ENCODE measurements at places on chromosomes 1 and 21.

DNA sequence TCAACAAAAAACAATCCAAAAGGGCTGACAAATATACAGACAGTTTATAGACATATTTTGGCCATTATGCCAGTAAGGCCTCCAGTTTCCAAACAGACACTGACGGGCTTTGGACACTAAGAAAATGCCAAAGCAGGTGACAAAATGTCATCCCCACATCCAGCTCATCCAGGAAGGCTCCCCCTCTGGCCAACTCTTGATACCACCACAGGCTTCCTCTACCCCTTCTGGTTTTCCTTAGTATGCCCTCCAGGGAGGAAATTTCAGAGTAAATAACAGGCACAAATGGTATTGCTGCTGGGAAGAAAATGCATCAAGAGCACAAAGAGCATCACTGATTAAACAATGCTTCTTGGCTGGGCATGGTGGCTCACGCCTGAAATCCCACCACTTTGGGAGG, 225.3 kb downstream of the VAV3 start:
- DNase-seq: no peak

DNA sequence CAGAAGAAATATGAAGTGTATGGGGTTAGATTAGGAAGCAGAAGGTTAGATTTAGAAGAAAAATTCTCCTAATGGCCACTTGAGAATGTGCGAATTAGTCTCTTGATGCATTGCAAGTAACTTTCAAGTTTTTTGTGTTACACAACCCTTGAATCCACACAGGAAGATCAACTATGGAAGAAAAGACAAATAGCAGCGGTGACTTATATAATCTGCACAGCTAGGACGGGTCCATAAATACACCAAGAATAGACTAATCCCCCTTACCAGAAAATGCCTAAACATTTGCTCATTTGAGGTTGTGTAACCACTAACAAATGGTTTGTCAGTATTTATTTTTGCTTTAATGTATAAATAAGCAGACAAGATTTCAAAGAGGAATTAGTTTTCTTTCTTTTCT, 182.6 kb downstream of the TGFB2 start:
- no peak for DNase-seq

GRCh38 chr1:78359666-78360065, 131.1 kb upstream of the PTGFR start:
- no peak for DNase-seq

DNA sequence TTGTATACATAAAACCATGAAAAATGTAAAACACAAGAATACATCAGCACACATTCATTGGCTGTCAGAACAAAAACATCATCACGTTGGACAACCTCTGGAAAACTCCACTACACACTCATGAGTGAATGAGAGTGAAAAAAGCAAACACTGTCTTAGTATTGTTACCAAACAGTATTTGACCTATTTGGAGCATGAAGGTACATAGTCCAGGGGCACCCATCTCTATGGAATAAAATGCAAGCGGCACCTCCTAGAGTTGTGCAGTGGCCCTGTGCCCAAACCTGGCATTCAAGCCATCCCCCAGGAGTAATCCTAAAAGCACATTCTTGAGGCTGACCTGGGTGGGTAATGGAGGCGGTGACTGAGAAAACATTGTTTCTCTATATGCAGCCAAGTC, 67.0 kb upstream of the SOD1 start:
- no peak for DNase-seq

DNA sequence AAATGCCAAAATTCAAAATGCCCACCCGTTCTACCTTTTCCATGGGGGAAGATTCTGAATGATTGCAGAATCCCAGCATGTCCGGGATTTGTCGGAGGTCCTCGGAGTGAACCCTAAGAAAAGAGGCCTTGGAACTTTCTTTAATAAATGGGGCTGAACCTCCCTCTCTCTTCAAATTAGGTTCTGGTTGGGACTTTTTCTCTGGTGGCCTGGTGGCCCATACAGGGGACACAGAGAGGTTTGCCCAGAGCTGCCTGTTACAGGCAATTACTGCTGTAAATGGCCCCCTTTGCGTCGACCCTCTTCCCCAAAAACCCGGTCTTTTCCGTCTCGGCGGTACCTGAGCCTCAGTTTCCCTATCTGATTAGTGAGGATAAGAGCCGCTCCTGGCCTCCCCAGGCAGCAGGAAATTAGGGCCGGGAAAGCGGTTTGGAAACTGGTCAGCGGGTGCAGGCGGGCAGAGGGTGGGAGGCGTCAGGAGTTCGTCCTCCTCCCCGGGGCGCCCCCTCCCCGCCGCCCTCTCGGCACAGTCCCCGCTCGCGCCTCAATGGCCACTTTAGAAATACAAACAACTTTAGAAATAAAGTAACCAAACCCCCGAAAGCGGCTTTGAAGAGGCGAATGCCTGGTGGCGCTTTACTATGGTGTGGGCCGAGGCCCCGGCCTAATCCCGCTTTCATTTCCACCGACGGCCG, 15.6 kb downstream of the PAX7 start:
- no peak for DNase-seq

DNA sequence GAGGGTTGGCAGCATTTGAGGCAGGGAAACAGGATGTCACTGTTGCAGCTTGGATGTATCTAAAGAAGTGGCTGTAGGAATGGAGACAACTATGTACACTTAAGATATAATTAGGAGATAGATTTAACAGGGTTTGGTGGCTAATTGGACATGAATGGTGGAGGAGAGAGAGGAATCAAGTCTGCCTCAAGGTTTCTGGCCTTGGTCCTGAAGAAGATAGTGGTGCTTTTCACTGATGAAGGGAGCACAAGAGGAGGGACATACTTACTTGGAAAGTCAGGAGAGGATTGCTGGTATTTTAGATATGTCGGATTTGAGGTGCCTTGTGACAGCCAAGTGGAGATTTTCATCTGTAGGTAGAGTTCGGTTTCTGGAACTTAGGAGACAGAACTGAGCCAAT, 123.9 kb downstream of the ST6GALNAC3 start:
- DNase-seq: no peak

DNA sequence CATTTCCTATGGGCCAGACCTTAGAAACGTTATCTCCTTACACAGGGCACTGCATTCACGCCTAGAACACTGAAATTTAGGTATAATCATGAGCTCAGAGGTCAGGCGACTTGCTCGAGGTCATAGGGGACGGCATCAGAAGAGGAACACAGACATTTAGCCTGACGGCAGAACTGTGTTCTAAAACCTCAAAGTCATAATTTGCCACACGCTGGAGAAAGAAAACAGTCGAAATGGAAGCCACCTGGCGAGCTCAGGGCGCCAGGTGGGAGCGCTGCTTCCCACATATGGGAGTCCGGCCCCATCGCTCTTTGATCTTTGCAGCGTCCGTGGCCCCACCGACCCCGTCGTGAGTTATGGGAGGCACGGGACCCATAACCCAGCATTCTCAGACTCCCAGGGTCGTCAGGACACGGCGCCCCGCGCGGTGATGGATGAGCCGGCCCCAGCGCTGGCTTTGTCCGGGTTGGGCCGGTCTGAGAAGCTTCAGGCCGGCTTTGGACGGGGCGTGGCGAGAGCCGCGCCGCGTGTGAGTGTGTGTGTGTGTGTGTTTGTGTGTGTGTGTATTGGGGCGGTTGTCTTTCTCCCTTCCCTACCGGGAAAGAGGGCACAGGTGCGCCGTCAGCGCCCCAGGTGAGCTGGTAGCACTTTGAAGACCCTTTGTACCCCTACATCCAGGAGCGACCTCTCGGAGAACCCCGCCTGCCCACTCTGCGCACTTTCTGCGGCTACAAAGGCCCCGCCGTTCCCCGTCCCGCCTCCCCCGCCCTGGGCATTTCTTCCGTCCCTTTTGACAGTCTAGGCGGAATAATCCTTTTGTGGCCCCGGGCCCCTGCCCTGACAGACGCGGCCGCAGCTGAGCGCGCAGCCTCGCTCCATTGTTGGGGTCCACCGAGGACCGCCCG, 861 bp upstream of the DRAXIN start:
- DNase-seq: no peak

- no peak for DNase-seq
Measured at GRCh38 chr1:167512046-167512654, 6.2 kb downstream of the CD247 start.

GRCh38 chr1:218588540-218589172, 243.5 kb downstream of the TGFB2 start:
- DNase-seq: no peak

DNA sequence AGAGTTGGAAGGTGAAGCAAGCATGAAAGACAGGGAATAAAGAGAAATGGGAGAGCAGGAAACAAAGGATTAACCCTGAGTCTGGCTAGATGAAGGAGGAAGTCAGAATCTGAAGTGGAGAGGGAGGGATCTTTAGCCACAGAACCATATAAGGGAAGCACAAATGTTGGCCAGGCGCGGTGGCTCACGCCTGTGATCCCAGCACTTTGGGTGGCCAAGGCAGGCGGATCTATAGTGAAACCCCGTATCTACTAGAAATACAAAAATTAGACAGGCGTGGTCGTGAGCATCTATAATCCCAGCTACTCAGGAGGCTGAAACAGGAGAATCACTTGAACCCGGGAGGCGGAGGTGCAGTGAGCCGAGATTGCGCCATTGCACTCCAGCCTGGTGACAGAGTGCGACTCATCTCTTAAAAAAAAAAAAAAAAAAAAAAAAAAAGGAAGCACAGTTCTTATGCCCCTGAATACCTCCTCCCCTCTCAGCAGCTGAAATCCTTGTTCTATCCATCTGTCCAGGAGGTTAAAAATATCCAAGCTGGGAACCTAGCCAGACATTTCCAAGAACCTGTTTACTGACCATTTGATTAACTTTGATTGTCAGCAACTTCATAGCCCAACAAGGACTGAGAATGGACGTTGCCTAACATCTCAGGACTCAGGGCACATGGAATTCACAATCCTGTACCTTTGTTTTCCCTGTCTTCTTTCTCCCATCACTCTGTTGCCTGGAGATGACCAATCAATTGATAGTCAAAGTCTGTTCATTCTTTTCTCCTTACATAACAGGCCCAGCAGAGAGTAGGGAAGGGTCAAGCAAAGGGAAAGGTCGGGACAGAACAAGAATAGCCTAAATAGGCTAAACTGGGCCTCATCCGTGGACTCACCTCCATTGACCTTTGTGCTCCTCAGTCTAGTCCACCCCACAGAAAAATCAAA, 10.6 kb downstream of the TXNIP start:
- DNase-seq: no peak

DNA sequence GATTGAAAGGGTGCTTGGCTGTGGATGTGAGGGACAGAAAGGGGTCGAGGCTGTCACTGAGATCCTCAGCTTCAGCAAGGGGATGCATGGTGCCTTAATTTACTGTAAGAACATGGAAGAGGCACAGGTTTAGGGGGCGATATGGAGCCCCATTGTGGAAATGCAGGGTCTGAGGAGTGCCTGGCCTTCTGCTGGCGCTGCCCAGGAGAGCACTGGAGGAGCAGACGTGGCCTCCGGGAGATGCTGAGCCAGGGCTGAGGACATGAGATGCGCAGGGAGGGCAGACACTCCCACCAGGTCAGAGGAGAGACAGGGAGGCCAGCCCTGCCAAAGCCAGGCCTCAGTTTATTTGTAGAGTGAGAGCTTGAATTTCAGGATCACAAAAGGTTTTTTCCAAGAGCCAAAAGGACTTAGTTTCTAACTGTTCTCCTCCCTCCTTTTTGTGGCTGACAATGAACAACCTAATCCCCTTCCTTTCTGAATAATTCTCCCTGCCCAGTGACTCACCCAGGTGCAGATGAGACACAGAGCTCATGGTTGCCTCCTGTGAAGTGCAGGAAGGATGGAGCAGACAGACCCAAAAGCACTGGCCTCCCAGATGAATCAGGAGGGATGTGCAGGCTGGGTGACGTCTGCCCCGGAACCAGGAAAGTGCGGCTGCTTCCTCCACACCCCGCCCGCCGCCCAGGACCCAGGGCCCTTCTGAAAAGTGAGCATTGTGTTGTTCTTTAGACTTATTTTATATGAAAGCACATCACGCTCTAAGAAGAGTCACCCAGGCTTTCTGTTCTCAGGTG, 73.0 kb upstream of the TMPRSS2 start:
- DNase-seq: no peak

DNA sequence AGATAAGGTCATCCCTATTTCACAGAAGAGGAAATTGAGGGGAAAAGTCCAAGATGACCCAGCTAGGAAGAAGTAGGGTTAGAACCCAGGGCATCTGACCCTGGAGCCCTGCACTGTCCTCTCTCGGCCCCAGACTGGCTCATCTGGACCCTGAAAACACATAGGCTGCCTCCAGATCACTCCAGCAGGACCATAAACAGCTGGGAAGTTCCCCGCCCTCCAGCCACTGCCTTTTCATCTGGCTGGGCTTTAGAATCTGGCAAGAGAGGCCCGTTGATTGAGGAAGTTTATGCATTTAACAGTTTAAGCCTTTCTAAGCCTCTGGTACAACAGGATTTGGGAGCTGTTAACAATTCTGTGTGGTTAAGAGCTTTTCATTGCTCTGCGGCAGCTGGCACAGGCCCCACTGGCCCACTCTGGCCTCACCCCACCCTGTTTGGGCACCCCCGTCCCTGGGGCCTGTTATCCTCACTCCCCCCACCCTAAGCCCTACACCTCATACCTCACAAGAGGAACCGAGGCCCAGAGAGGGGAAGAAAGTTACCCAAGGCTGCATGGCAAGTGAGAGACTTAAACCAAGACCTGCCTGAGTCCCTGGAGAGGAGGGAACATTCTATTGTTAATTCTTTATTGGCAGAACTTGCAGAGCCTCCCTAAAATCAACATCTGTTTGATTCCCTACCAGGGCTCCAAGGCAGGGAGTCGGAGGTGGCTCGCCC, 84.2 kb downstream of the EPHB2 start:
- no peak for DNase-seq

- DNase-seq: no peak
Measured at GRCh38 chr1:156303241-156303640, 4.1 kb upstream of the VHLL start.

DNA sequence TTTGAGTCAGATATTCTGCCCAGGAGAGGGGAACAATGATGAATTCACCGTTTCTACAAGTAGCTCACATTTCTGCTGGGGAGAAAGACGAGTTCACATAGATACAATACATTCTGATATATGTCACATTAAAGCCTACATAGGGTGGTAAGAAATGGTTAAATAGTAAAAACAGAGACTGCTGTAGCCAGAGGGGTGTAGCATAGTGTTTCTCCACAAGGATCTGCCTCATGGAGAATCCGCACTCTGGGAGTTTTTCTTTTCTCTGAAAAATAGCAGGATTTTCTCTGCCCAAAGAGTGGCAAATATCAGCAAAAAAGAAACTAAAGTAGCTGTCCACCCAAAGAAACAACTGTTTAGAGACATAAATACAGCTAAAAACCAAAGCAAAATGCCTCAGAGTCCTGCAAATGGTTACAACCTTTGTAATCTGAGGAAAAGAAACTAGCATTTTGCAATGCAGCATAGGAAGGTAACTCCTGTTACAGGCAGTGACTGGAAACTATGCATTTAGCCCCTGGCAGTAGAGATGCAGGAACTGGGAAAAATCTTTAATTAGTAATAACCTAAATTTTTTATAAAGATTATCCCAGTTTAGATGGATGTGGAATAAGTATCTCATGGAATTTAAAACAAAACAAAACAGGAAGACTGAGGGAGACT, 1126.7 kb upstream of the ADGRL2 start:
- no peak for DNase-seq
